ENCODE measurements at places on chromosomes 3 and 15.

- DNase-seq: no peak
Measured at GRCh38 chr3:113100063-113100462, 109.3 kb downstream of the GTPBP8 start.

DNA sequence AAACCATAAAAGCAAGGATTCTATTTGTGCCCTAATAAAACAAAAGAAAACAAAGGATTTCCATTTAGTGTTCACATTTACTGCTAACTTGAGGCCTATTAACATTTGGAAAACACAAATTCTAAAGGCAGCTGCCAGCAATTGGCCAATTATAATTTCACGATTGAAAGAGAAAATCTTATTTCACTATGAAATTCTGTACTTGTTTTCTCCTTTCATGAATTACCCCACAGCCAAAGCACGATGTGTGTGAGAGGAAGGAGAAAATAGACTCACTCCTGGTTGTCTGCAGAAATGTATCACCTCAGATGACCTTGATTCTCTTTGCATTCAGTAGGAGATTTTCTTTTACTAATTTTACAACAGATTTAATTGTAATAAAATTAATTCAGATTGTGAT is 242.8 kb upstream of the GBE1 start:
- DNase-seq: no peak

DNA sequence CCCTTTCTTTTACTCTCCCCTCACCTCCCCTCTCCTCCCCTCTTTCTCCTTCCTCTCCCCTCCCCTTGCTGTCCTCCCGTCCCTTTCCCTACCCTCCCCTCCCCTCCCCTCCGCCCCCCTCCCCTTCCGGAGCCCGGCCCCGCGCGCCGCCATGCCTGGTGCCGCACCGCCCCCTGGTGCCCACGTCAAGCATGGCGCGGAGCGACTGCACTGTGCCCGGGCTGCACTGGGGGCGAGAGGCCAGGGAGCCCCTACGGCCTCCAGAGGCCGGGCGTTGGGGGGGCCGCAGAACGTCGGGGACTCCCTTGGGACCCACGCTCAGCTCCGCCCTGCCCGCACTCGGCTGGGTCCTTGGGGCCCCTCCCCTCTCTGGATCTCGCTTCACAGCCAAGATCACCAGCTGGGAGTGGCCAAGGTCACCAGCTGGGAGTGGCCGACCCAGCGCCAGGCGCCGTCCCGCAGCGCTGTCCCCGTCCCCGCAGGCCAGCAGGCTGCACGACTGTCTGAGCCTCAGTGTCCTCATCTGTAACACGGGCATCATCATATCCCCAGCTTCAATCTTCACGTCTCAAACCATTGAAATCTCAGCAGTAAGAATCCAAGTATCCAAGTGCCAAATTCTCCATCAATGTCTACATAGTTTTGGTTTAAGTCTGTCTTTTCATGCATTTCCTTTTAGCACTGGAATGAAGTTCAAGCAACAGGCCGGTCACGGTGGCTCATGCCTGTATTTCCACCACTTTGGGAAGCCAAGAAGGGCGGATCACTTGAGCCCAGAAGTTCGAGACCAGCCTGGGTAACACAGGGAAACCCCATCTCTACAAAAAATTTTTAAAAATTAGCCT is 42.5 kb downstream of the TPRA1 start:
- DNase-seq: no peak

DNA sequence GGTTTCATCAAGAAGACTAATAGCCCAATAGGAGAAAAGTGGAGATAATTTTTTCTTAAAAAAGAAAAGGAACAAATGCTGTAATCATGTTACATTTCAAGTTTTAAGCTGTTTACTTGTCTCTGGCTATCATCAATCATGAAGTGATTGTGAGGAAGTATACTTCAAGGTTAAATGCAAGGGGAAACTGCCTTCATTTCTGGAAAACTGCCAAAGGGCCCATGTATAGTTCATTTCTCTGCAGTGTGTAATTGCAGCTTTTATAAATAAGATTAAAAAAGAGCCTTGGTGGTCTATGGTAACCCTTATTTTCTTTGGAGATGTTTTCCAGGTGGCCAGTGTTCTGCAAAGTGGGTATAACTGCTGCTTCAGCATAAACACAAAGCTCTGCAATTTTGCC is 101.9 kb downstream of the GRM7 start:
- no peak for DNase-seq

DNA sequence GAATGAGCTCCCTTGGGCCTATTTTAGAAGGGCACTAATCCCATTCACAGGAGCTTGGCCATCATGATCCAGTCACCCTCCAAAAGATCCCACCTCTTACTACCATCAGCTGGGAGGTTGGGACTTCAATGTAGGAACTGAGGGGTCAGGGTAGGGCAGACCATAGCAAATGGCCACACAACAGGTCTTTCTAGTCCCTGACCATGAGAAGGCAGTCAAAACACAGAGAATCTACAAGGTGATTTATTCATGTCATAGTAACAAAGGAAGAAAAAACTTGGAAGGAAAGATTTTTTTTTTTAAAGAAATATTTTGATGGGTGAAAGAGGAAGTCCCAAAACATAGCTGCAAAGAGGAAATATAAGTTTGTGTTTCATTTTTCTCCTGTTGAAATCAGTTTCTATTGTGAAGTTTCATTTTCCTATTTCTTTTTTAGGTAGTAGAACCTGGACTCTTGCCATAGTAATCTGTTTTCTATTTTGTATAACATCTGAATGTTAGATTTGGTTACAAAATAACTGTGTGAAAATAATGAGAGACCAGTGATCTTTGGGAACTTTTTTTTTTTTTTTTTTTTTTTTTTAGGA is 23.5 kb upstream of the TNFSF10 start:
- DNase-seq: no peak

DNA sequence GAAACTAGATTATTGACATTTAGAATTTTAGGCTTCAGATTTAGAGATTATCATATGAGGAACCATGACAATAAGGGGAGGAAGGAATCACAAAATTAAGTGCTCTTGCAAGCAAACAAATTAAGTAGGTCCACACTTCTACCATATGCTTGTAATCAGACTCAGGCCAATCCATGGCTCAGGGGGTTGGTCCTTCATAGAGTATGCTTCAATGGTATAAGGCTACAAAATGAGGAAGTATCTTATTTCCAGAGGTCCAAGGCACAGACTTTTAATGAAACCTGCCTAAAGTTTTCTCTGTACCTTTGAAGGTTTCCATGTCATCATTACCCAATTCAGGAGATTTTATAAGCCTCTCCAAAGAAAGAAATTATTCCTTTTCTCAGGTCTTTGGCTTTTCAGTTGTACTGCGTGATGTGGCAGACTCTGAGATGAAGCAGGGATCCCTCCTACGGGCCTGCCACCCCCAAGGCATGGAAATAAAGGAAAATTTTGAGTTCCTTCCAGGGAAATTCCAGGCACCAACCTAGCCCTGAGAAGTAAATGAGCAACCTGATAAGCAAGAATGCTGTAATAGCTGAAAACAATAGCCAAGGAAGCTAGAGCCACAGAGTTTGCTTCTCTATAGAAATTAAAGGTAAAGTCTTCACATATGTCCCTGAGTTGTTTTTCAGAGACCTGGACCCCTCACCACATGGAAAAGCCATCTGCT is 36.3 kb downstream of the SERPINI2 start:
- DNase-seq: no peak

DNA sequence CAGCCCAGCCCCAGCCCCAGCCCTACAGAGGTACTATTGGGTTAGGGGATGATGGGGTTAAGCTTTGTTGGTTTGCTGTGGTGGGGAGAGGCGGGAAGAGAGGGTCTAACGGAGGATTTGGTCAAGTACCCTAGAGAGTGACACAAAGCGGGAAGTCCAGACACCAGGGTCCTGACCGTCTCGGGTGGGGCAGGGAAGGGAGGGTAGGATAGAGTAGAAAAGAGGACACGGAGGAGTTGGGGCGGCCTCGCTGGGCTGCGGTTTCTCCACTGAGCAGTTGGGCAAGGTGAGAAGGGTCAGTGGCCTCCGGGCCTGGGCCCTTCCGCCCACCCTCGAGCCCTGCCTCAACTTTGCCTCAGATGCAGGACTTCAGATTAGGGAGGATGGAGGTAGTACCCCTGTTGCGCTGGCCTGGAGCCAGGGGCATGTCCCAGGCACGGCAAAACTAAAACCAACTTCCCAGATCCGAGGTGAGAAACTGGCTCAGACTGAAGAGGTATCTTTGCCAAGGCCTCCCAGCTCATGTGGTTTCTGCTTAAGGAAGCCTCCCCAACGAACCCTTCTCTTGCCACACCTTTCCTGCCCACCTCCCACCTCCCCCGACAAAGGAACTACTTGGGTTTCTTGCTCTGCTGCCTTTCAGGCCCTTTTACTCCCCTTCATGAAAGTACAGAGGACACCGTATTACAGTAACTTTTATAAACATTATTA is 551 bp downstream of the PML start:
- no peak for DNase-seq

DNA sequence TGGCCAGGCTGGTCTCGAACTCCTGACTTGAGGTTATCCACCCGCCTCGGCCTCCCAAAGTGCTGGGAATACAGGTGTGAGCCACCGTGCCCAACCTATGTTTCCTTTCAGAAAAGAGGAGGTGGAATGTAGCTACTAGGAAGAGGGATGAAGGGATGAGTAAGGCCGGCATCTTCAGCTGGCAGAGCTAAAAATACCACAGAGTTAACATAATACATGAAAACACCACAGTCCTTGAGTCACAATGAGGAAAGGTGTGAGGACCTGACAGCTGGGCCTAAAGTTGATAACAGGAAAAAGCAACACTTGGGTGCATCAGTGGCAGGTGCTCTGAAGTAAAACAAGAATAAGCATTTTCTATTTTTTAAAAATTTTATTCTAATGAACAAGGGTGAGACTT is 392.2 kb downstream of the DIPK2A start:
- no peak for DNase-seq

DNA sequence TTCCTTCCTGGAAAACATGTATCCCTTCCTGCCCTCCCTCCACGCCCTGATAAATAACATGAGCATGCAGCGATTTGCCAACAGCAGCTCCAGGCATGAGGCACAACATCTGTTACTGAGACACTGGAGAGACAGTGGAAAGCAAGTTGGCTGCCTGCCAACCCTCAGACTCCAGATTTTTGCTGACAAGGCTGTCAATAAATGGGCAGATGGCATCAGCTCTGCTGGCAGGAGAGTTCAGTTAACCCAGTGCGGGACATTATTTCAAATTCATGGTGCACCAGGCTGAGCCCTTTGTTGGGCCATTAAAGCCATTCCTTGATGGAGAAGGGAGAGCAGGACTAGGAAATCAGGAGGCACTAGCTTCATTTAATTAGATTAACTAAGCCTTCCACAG is 293.3 kb downstream of the MEX3B start:
- DNase-seq: peak; percentile 80

GRCh38 chr15:39890621-39891020 is 29.4 kb downstream of the GPR176 start:
- DNase-seq: no peak

Measured in NCI-H2227 treated with DMSO at 0.1 percent for 48 hours (cell line).